Activated naive CD4-positive, alpha-beta T cell (primary cell): ENCODE measurements at places on chromosomes 1 and 21.

- DNase-seq = no peak
Observed at GRCh38 chr1:48645883-48646282, 130.8 kb downstream of the BEND5 start.

GRCh38 chr1:53526451-53527101 lies 67.4 kb downstream of the DMRTB1 start:
- DNase-seq = no peak

- no peak for DNase-seq
Observed at GRCh38 chr1:205183676-205184335, 27.7 kb downstream of the DSTYK start.

- no peak for DNase-seq
Observed at GRCh38 chr1:22104094-22104493, 38.8 kb downstream of the WNT4 start.

DNA sequence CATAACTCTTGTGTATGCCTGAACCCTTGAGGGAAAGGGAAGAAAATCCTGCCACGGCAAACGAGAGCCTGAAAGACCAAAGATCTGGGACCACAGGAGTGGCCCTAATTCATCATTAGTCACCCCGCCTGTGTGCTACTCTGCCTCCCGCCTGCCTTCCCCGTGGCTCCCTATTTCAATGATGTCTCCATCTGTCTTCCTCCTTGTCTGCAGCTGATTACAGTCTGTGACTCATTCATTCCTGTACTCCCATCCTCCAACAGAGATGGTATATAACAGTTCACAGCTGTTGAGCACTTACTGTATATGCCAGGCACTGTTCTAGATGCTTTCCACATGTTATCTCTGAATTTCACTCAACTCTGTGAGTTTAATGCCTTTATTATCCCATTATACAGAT lies 96.6 kb downstream of the SEC16B start:
- DNase-seq = no peak

DNA sequence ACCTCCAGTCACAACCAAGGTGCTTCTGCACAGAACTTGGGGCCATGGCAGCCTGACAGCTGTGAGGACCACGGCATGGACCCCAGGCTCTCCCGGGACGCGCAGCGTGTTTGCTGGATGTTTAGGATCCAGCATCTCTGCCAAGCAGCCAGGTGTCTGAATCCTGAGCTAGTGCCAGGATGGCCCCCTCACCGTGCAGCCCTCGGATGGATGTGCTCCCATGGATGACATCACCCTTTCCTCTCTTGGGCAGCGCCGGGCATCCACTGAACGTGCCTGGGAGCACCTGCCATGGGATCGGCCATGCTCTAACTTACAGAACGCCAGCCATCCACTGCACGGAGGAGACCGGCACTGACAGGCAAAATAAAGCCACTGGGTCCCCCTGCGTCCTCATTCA lies 53.9 kb downstream of the PRDM15 start:
- no peak for DNase-seq

DNA sequence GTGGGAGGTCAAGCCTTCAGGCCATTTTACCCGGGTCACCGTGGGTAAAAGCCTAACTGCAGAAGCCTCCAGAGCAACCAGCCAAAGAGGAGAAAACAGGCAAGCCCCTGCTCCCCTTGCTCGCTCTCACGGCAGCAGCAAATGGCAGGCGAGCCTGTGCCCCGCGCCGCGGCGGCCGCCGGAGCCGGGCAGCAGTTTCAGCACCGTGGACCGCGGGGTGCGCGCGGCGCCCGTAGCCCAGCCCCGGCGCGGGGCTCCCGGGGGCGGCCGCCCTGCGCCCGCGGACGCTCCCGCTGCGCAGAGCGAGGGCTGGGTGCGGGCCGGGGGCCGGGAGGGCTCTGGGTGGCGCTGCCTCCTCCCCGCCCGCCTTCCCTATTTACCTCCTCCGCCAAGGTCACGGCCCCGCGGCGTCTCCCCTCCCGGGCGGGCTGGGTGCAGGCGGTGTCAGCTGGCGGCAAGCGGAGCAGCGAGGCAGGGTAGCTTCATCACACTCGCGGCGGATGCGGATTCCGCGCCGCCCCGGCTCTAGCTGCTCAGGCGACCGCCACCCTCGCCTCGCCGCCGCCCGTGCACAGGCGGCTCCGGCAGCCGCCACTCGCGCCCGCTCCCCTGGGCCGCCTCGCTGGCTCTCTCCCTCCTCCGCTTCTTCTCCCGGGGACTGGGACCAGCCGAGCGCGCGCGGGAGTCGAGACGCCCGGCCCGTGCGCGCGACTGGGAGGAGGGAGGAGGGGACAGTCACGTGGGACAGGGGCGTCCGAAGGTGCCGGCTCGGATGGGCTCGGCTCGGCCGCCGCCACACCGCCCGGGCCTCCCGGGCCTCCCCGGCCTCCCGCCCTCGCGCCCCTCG lies at the start of gene RGS7:
Gene RGS7 (minus strand): TSS at position 687 of the 847 bp plus-strand sequence.
- no peak for DNase-seq

- no peak for DNase-seq
Observed at GRCh38 chr1:183604038-183604808, 14.0 kb upstream of the NCF2 start.

DNA sequence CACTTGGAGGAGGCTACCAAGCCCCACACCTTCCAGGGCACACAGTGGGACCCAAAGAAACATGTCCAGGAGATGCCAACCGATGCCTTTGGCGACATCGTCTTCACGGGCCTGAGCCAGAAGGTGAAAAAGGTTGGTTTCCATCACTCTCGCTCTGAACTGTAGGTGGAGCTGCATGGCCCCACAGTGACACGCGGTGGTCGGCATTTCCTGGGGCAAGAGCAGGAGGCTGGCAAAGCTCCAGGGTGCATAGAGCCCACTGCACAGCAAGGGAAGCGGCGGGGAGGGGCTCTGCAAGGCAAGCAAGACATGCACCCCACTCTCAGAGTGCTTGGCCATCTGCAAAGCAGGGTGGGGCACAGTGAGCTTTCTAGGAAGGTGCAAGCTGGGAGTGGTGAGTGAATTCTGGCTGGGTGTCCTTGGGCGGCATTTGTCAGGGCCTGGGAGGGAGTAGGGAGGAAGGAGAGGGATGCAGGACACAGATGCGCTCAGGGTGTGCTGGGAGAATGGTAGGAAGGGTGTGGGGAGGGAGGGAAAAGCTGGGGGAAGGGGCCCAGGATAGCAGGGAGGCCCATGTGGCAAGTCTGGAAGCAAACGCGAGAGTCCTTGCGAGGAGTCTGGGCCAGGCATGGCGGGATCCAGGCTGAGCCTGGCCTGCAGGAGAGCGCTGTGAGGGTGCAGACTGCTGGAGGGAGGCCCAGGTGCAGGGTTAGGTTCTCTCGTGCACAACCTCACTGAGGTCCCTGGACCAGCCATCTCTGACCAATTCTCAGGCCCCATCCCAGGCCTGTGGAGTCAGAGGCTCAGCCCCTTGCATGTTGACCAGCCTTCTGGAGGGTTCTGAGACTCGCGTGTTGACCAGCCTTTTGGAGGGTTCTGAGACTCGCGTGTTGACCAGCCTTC lies 11.0 kb downstream of the TRPM2 start:
- no peak for DNase-seq

DNA sequence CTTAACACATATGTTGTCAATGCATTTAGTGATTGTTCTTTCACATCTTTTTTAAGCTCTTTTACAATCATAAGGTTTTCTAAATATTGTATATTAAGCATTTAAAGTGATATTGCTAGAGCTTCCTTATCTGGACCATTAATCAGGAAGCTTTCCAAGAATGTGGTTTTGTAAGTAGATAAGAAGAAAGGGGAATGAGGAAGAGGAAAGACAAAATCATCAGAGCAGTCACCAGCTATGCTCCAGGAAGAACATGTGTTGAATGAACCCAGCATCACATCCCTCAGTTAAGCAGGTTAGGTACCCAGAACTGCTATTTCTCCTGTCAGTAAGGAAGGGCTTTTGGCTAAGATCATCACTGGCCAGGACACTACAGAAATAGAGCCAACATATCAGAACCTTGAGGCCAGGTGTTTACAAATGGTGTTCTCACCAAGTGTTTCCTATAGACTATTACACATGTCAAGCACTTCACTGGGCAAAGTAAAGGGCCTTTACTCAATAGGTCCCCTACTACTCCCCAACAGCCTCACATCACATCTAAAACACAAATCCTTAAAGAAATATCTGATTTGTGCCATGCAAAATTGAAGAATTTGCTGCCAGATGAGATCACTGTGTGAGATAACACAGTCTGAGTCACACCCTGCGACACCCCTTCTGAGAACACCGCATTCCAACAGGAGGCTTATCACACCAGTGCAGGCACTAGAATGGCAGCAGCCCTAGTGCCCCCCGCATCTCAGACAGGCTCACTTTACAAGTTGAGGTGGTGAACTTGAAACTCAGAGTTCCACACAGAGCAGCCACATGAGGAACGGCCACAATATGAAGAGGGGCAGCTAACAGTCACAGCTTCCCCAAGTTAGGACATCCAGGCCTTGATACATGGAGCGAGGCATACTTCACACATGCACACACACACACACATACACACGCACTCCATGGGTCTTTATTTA lies 1.8 kb upstream of the SPRR2A start:
- DNase-seq = no peak
